ENCODE measurements at places on chromosomes 2 and 18.

- no peak for DNase-seq
Measured at GRCh38 chr18:46458472-46458871, 198.5 kb downstream of the LOXHD1 start.

GRCh38 chr2:121342751-121343150 lies 57.7 kb upstream of the TFCP2L1 start:
- no peak for DNase-seq

DNA sequence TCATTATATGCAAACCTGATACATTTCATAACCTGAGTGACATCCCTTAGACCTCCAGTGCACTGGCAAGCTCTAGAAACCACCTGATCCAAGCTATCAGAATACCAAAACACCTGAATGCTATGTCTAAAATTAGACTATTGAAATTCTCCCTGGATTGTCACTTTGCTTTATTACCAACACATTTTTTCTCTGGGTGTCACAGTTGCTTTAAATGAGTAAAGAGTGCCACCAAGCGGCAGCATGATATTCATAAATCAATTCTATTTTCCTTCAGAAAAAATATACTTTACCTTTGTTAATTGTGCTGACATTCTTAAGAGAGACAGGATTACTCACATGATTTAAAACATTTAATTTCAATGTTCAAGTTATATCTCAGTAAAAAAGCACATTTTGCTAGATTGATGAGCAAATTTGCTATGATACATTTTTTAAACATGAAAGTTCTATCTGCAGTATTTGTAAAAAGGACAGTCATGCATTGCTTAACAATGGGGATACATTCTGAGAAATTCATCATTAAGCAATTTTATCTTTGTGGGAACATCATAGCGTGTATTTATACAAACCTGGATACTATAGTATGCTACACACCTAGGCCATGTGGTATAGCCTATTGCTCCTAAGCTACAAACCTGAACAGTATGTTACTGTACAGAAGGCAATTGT lies 338.4 kb upstream of the SLC39A10 start:
- no peak for DNase-seq

DNA sequence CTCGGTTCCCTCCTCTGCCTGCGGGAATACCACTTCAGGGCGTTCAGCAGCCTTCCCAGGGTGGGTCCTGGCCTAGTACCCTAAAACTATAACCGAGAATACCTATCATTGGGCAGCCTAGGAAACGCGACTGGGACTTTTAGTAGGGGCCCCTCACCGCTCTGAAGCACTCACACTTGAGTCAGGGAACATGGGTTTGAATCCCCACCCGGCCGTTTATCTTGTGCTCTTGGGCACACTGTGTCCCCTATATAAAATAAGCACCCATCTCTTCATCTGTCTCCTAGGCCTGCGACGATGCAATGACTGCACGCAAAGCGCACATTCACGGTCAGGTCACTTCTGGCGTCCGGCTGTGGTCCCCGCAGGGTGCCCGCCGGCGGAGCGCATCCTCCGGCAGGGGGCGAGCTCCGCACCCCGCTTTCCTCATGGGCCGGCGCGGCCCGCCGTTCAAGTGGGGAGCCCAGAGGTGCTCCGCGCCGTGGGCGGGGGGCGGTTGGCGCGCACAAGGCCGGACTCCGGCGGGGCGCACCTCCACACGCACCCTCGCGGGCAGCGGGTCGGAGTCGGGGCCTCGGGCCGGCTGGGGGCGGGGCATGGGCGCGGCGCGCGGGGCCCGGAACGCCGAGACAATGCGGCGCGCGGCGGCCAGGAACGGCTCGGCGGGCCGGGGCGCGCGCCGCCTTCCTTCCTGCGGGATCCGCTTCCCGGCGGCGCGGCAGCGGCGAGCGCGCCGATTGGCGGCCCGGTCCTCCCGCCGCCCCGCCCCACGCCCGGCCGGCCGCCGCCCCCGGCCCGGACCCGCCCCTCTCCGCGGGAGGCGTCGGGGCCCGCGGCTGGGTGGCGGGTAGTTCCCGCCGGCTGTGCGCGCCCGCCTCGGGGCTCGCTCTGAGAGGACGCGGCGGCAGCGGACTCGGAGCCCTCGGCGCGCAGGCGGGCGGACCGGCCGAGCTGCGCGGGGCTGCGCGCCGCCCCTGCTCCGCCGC lies at the start of gene ASAP2:
ASAP2 (plus strand) TSS at position 850 of the 986 bp plus-strand sequence. CDS start 293 bp downstream, outside the sequence.
- DNase-seq: peak; percentile 5

DNA sequence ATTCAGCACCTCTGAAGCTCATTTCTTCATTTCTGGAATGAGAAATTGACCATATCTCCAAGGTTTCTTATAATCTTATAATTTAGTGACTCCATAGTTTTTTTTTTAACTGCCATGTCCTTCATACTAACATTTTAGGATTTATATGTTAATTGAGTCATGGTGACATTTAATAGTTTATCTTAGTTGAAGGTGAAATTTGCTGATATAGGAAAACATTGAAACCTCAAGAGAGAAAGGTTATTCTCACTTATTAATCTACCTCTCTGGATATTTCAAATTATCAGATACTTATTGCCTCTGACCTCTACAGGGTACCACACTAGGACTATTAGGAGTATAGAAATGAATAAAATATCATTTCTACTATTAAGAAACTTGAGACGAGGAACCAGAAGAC lies 499.0 kb downstream of the NUP35 start:
- DNase-seq: no peak

- no peak for DNase-seq
Measured at GRCh38 chr18:46179306-46179705, 75.1 kb downstream of the HAUS1 start.

GRCh38 chr2:170118641-170119040 lies 59.3 kb upstream of the MYO3B start:
- DNase-seq: no peak

DNA sequence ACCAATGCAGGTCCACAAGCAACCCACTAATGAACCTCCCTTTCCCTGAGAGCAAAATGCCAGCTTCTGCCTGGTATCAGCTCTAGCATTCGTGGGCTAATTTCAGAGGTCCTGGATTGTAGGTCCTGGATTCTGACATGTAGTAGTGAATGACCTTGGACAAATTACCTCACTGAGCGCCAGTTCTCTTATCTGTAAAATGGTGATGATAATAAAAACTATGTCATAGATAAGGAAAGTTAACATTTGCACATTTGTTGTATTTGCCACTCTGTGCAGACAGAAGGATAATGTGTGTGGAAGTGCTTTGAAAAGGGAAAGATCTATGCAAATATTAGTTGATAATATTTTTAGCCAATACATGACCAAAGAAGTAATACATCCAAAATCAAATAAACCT lies 4.1 kb upstream of the TET3 start:
- no peak for DNase-seq

GRCh38 chr2:45178854-45179253 lies 169.6 kb upstream of the SIX2 start:
- no peak for DNase-seq

DNA sequence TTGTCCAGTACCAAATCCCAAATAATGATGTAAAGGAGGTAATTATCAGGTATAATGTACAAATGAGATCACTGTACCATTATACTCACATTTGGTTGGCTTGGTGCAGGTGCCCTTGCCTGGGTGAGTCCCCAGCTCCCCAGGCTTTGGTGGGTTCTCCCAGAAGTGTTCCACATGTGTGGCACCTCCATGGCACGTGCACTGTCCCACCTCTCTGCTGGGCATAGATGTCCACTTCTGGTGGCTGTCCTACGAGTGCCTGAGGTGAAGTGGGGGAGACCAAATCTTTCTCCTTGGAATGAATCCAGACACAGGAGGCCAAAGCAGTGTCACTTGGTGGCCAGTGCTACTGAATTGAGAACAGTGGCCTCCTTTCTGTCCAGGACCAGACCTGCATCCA lies 162.4 kb upstream of the SESTD1 start:
- no peak for DNase-seq

GRCh38 chr2:150531591-150531990 lies 44.1 kb upstream of the RND3 start:
- no peak for DNase-seq

- DNase-seq: no peak
Measured at GRCh38 chr2:122390406-122390805, 635.0 kb downstream of the TSN start.

GRCh38 chr18:78673516-78674321 lies 305.9 kb upstream of the SALL3 start:
- DNase-seq: no peak
